Ecto neural progenitor cell (in vitro differentiated cells): ENCODE measurements at places on chromosomes 5 and 9.

GRCh38 chr9:212297-212696 is 2.4 kb upstream of the DOCK8 start:
- DNase-seq: no peak

GRCh38 chr9:78559449-78559885 is 262.5 kb downstream of the PSAT1 start:
- no peak for DNase-seq

GRCh38 chr5:150133581-150134197 is 22.0 kb downstream of the PDGFRB start:
- no peak for DNase-seq

DNA sequence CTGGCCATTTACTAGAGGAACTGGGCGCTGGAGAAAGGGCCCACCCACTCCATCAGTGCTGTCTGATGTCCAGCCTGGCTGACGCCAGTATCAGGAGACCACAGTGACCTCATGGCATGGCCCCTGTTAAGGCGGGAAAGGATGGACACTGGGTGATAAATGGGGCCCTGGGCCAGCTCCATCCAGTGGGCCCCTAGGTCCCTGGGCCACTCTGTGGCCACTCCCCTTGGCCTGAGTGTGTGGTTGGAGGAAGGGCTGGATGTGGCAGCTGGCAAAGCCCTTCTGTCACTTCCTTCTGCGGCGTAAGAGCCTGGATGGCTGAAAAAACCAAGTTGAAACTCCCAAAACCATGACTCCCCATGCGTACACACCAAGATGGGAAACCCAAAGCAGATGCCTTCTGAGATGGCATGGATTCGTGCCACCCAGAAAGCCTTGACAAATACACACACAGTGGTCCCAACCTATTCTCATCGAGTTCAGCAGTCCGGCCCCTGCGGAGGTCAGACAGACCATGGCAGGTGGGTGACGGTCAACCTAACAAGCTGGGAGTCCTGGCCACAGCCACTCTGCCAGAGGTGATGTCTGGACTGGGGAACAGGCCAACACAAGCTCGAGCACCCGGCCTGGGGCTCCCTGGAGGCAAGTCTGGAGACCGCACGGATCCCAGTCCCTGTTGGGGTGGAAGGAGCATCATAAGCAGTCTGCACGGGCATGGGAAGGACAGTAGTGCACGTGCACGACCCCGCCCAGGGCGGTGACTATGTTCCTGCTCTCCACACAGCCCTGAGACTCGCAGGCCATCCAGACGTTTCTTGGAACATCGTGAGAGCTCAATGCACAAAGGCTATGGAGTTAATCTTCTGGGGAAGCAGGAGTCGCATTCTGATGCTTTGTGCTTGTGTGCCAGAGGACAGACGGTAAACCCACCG is 45.2 kb upstream of the NOTCH1 start:
- DNase-seq: no peak

GRCh38 chr5:40665635-40666298 is 13.9 kb upstream of the PTGER4 start:
- DNase-seq: no peak

DNA sequence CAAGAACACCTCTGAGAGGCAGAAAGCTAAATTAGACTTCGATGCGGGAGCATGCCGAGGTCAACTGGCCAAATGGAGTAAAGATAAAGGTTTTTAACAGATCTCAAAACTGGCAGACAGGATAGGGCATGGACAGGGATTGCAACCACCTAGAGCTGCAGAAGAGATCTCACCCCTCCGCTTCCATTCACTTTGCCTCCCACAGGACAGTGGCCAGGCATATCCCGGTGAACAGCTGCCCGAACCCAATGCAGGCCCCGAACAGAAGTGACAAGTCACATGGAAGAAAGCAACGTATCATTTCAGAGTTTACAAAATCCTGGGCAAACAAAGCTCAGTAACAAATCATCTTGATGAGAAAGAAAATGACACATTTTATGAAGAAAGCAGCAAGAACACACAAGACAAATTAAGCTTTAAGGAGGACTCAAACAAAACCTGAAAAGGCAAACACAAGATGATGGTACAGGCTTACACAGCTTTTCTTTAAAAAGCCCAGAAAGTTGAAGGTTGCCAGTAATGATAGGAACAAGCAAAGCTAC is 18.4 kb downstream of the RNF130 start:
- DNase-seq: no peak

- DNase-seq: no peak
Measured at GRCh38 chr5:58738336-58738735, 155.5 kb downstream of the RAB3C start.

DNA sequence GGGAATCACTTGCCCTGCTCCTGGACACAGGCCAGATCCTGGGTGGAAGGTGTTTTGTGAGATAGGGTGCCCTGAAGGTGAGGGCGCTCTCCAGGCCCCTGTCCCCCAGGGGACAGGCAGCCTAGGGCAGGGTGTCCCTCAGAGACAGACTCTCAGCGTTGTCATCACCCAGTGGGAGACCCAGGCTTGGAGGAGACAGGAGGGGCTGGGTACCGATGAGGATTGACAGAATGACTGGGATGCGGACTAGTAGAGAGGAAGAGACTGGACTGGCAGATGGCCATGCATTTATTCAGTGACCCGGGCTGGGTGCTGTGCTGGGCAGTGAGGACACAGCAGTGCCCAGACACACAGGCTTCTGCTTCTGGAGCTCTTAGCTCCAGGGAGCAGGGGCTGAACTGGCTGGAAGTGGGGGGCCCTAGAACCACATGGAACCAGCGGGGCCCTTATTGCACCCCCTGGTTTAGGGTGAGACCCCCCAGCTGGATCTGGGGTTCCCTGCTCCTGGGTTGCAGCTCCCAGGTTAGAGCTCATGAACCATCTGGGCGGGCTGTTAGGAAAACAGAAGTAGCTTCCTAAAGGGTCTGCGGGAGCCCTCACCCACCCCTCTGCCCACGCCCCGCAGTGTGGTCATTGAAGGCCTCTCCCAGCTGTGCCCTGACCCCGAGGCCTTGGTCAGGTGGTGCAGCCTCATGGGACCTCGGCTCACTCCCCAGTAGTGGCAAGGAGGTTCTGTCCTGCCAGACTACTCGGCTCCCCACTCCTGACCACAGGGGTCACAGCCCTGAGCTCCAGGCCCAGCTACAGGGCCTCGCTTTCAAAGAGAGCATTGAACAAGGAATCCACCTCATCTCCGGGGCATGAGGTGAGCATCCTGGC is 116.7 kb upstream of the LMX1B start:
- no peak for DNase-seq

DNA sequence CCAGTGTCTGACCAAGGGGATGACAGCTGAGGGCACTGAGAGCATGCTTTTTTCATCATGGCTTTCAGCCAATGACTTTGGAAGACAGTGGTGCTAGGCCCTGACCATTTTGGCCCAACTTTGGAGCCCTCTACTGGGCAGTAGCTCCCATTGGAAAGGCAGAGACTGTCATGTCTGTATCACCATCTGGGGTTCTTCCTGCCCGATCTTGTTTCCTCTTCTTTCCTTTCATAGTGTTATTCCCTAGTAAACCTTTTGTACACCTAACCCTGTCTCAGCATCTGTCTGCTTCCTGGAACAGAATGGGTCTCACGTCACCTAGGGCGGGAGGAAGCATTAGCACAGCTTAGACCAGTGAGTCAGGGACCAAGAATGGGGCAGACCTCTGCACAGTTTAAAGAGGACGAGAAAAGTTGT is 97.4 kb upstream of the MAST4 start:
- no peak for DNase-seq

DNA sequence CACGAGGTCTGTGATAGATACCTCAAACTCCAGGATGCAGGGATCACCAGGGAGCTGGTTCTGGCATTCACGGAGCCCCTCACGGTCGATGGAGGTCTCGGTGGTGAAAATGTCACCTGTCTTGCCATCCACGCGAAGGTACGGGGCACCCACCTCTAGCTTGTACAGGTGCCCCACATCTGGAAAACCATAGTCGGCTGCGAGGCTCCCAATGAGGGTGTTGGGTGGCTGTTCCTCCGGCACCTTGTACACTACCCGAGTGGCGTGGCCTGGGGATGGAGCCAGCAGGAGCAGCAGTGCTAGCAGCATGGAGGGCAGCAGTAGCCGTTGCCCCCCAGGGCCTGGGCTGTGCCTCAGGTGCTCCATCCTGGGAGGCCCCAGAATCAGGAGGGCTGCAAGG is 9.2 kb downstream of the PCDH1 start:
- DNase-seq: peak; percentile 31

DNA sequence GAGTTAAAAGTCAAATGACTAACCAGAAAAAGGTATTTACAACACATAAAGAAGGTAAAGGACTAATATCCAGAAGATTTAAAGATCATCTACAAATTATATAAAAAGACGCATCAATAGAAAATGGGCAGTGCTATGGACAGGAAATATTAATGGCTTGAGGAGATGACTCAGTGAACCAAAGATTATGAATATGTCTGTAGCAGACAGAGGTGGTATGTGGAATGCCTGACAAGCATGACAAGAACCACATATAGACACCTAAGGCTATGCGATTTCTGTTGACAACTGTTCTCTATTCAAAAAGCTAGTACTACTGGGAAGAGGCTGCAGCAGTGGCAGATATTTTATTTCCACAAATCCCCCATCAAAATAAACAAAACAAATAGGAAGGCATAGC is 177.0 kb upstream of the SH3GL2 start:
- DNase-seq: no peak

- no peak for DNase-seq
Measured at GRCh38 chr5:148790545-148791333, 35.7 kb upstream of the ADRB2 start.

- DNase-seq: no peak
Measured at GRCh38 chr9:134783699-134784039, 96.9 kb upstream of the FCN2 start.

GRCh38 chr5:167233507-167234220 is 1057.8 kb upstream of the WWC1 start:
- DNase-seq: no peak

GRCh38 chr5:176658007-176658599 is 10.8 kb downstream of the TSPAN17 start:
- peak; percentile 81 for DNase-seq

- DNase-seq: peak; percentile 1
Measured at GRCh38 chr9:126462617-126463016, 136.0 kb downstream of the MVB12B start.

DNA sequence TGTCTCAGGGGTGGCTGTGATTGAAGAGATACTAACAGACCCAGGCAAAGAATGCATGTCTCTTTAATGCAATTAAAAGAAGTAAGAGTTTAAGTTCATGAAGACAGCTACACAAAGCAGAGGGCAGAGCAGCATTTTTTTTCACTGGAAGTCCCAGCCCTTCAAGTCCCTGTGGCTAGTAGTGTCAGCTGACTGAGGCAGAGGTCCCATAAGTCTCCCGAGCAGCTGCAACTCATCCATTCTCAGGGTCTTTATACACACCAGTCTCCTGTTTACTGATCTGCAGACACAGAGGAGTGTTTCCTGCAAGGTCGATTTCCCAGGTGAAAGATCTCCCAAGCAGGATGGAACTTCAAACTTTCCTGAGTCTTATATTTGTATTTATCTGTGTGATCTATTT is 169.4 kb upstream of the GLRA1 start:
- DNase-seq: no peak

GRCh38 chr9:34701769-34702736 is 7.9 kb downstream of the CCL21 start:
- DNase-seq: peak; percentile 86

- DNase-seq: no peak
Measured at GRCh38 chr5:28603869-28604268, 1565.5 kb upstream of the CDH9 start.

DNA sequence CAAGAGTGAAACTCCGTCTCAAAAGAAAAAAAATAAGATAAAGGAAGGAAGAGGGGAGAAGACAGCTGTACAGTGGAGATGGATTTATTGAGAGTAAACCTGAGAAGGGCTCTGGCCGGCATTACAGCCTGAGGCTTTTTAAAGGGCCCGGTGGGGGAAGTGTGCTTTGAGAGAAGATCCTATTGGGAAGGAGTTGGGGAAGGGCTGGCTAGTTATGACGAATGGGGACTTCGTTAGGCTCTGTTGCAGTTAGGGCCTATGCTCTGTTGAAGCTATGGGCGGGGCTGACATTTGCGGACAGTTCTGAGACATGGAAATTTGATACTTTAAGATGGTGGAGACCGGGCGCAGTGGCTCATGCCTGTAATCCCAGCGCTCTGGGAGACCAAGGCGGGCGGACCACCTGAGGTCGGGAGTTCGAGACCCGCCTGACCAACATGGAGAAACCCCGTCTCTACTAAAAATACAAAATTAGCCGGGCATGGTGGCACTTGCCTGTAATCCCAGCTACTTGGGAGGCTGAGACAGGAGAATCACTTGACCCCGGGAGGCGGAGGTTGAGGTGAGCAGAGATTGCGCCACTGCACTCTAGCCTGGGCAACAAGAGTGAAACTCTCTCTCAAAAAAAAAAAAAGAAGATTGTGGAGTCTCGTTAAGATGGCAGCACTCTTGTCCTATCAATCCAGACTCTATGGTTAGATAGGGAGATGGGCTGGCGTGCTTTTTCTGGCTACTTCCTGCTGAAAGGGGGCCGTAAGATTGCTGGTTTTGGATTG is 33.2 kb downstream of the C9orf50 start:
- DNase-seq: no peak

DNA sequence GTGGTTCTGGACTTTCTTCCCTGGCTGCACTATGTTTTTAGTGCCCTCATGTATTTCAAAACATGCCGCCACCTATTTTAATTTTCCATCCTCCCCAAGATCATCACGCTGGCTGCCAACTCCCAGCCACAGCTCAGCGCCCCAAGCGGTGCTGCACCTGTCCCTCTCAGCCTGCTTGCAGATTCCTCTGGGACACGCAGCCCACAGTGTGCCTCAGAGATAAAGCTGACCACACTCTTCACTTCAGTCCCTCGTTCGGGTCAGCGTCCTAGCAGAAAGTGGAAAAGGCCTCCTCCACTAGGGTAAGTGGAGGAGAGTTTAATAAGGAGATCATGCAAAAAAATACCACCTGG is 56.2 kb upstream of the CKS2 start:
- no peak for DNase-seq

- DNase-seq: no peak
Measured at GRCh38 chr9:120383999-120384924, 195.7 kb downstream of the CDK5RAP2 start.

DNA sequence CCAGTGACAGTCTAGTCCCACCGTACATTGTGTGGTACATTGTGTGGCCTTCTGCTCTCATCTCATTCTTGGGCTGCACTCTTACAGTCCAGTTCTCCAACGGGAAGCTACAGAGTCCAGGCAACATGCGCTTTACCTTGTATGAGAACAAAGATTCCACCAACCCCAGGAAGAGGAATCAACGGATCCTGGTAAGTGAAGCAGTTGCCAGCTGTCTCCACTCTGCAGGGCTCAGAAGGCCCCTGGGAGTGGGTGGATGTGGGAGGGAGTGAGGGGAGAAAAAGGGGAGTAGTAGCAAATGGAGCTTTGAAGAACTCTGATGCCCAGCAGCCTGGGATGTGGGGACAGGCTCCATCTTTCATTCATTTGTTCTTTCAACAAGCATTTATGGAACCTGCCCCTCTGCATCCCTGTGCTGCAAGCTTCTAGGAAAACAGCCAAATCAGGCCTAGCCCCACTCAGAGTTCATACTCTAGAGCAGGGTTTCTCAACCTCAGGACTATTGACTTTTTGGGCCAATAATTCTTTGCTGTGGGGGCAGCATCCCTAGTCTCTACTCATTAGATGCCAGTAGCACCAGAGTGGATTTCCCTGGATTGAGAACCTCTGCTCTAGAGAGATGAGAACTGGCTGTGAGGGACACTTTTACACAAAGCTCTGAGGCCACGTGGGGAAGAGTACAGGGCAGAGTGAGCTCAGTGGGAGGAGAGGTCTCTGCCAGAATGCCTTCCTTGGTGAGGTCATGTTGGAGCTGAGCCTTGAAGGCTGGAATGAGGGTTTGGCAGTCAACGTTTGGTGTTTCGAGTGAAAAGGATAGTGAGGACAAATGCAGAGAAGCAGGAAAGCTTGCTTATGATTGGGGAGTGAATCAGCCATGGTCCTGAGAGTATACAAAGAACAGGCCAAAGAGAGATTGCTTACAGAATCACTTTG is 1.1 kb downstream of the POLR1E start:
- DNase-seq: no peak
